ENCODE measurements at places on chromosomes 2 and 18.

DNA sequence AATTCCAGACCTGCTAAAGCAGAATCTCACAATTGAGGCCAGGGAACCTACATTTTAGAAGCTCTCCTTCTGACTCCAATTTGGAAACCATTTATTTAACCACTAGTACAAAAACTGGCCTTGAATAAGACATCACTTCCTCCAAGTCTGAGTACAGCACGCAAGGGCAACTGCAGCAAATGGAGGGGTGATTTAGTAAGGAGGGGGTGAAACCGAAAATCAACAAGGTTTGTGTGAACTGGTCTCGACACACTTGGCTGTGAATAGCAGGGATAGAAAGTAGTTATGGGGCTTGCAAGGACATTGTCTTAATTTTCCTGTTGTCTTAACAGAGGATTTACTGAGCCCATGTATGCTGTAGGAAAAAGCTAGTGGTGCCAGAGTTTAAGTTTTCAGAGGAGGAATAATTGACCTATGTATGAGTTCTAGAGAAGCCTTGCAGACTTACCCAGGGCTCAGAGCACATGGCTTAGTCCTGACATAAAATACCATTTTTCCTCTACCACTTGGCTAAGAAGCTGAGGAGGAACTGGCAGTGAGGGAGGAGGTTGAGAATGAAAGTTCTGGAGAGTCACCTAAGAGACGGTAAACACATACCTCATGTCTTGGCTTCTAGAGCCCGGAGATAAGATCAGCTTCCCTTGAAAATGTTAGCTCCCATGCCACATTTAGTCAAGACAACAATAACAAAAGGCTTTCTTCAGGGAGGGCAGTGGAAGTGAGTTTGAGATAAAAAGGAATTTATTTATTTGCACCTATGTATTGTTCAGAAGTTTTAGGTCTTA is 114.8 kb downstream of the SMAD2 start:
- no peak for DNase-seq

DNA sequence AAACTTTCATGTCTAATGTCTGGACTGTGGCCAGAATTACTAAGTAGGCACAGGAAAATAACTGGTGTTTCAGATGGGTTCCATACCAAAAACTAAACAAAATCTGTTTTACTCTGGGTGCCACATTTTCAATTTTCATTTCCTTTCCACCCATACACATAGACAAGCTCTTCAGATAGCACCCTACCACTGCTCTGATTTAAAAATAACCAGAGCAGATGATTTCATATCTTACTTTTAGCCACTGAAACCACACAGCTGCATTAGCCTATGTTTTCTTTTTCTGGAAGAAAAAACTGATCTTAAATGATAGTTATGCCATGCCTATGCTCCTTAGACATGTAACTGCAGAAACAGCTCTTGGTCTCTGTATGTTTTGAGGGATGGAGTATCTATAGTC is 647.6 kb downstream of the CPS1 start:
- DNase-seq = no peak

- DNase-seq = no peak
Measured at GRCh38 chr2:164127971-164128527, 392.2 kb upstream of the FIGN start.

DNA sequence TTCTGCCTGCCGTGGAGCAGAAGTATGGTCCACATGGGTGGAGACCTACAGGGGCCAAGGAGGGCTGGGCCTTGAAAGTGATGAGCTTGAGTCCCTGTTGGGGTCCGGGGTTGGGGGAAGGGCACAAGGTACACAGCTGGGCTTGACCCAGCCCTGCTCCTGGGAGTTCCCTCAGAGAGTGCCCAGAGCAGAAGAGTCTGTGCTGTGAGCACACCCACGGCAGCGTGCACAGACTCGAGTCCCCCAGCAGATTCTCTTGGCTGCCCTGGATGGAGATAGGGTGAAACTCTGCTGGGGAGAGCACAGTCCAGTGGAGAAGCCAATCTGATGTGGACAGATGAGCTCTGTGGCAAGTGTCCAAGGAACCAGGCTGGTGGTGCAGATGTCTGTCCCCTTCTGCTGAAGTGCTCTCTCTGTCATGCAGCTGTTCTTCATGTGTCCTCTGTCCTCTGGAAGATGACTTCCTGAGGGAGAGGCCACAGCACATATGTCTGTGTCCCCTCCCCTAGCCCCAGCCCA is 27.5 kb downstream of the INPP4A start:
- DNase-seq = no peak

- DNase-seq = no peak
Measured at GRCh38 chr18:54173980-54174630, 50.4 kb downstream of the MBD2 start.

- DNase-seq = peak; percentile 7
Measured at GRCh38 chr18:55384551-55385275, 203.3 kb downstream of the TCF4 start.

DNA sequence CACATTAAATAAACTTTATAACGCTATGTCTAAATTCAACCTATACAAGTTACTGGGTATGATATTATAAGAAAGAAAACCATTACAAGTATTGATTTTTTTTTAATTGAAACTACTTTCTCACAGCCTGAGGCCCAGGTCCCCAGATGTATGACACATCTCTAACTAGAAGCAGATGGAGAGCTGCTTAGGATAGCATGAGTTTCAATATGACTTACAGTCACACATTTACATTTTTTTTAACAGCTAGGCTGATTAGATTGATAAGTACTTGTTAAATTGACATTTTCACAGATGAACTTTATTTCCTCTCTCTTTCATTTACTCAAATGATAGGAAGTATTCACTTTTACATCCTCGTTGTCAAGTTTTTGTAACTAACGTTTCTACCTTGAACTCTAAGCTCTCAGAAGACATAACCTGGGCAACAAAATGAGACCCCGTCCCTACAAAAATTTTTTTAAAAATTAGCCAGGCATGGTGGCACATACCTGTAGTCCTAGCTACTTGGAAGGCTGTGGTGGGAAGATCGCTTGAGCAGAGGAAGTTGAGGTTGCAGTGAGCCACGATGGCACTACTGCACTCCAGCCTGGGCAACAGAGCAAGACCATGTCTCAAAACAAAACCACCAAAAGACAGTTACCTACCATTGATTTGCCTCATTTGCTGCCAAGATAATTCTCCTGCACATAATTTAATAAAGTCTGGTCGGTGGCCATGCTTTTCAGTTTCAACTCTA is 52.4 kb downstream of the STK39 start:
- DNase-seq = no peak

DNA sequence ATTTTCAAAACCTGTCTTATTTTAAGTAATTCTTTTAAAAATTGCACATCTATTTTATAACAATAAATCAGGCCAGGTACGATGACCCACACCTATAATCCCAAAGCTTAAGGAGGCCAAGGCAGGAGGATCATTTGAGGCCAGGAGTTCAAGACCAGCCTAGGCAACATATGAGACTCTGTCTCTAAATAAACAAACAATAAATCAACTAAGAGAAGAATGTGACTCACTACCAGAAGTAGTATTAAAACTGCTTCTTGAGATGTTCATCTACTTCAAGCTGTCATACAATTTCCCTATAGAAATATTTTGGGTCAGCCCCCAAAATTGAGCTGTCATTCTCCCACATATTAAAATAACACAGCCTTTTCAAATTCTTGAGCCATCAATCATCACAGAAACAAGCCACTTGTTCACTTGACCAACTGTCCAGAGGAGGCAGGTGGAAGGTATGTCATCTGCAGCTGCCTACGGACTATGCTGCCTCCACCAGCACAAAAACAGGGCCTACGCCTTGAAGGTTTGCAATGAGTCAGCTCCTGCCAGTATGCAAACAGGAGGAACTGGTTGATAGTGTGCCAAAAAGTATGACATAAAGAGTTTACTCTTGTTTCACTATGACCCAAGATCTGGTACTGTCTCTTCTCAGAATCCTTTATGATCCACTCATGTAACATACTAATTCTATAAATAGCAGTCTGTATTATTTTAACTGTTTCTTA is 33.6 kb downstream of the KIDINS220 start:
- no peak for DNase-seq

DNA sequence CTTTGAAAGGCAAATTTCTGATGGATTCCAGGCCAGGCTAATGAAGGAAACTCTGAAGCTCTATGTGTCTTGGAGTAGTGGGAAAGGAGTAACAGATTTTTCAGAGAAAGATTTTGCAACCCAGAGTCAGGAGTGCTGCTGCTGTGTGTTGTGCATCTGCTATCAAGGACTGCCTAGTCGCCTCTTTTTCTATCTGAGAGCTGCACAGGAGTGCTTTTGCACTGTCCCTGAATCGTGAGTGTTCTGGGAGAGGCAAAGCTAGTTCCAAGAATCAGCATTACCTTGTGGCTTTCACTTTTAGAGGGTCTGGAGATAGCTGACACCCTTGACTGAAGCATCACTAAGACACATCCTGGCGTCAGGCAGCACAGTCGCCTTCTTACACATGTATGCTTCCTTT is 336.4 kb downstream of the PARD3B start:
- no peak for DNase-seq

DNA sequence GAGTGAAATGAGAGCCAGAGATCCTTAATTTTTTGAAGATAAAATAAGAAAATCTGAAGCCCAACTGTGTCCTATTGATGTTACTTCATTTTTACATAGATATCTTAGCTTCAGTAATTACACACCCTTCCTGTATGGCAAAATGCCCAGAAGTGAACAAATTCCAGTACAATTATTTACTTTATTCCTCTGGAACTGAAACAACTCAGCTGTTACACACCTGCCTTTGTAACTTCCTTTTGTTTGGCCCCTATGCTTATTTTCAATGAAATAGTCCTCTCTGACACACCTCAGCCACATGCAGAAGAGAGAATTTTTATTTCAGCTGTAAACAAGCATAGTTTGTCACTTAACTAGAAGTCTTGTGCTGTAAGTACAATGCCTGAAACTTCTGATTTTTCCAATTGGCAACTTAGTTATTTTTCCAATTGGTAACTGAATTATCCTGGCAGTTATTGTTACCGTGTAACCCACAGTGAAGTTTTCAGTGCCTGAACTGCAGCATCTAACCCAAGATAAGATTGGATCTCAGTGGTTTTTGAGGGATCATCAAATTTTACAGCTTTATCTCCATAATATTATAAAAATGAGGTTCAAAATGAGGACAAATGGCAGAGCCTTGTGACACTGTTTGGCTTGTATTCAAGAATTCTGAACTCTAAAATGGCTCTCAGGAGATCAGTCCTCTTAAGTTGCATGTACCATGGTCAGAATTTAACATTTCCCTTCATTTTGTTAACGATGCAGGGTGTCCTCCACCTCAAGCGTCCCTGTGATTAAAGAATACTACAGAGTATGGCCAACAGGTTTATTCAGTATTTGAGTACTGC is 82.6 kb downstream of the PKP4 start:
- peak; percentile 15 for DNase-seq

DNA sequence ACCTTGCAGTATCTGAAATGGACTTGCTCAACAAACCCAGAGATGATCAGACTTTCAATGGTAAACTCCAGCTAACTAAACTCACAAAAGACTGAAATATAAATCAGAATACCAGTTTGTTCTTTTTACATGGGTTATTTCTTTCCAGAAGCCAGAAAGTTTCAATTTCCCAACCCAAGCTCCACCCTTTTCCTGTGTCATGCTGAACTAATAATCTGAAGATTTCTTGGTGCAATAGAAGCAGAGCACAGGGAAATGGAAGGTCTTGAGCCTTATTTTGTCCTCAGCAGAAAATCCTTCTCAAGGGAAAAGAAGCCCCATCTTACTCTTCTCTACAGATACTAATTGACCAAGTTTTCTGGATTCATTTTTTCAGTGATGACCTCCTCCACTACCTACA is 93.3 kb upstream of the PAPOLG start:
- DNase-seq = no peak

DNA sequence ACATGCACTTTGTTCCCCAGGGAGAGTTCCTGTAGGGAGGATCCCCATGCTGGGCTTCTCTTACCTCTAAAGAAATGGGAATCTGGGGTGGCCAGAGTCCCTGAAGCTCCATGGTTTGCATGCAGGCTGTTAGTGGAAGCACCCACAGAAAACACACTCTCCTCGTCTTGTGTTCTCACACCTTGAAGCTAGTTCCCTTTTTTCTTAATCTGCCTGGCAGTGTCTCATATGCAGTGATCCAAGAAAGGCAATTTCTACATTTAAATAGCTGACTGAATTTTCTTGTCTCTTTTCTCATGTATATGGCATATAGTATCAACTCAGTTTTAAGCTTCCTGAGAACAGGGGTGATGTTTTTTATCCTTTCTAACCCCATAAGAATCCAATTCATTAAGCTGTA is 65.0 kb downstream of the LINC00305 start:
- DNase-seq = no peak

GRCh38 chr2:62415019-62415431 is 91.0 kb downstream of the TMEM17 start:
- no peak for DNase-seq

DNA sequence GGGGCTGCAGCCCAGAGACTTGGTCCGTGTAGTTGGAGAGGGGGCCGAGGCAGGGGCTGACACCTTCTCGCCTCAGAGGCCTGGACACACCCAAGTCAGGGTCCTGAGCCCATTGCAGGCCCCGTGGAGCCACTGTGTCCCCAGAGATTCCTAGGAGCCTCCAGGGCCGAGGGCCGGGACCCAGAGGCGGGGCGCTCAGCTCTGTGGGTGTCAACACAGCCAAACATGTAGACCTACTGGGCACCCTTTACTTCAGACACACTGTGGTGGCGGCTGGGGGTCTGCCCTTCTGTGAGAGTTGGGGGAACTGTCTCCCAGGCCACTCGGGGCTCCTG is 459 bp upstream of the ESPNL start:
- no peak for DNase-seq

DNA sequence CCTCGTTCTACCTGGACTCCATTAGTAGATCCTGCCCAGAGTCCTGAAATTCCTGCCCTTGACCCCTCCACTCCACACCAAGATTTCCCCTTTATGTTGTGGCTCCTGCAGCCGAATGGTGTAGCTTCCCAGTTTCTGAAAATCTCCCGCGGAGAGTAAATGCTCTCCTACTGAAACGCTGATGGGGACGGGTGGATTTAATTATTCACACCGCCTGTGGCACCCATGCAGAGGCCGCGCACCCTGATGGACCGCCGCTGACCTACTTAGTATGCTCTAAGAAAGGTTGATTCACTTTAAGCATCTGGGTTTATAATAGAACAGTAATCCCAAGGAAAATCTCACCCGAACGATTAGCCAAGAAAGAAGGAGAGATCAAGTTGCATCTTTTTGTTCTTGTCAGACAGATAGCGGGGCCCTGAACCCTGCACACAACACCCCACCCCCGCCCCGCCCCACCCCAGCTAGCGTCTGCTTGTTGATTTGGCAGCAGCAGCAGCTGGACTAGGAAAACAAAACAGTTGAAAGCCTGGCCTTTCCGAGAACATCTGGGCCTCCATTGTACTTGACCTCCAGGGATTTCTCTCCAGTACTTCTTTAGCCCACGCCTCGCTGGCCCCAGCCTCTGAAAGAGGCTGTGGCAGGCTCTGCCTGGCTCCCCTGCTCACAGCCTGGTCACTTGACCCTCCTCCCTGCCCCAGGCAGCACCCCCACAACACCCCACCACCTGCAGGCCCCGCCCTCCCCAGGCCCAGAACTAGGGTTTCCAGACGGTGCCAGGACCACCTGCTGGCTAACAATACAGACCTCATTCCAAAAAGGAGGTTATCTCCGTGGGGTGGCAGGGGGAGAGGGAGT is 53.6 kb downstream of the DPYSL5 start:
- peak; percentile 29 for DNase-seq
